ENCODE measurements at places on chromosomes 2 and 18.

- peak; percentile 16 for DNase-seq
These were observed 271.3 kb downstream of the KCNS3 start for GRCh38 chr2:18149660-18150246.

DNA sequence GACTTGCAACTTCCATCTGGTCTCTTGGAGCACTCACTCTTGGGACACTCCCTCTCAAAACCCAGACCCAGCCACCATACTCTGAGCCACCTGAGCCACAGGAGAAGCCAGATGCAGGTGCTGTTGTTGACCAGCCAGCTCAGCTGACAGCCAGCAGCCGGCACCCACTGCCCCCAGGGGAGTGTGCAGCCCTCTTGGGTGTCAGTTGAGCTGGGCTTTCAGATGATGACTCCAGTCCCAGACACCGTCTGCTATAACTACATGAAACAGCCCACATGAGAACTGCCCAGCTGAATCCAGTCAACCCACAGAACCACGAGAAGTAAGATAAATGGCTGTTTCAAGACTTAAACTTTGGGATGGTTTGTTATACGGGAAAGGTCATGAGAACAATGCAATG is 10.7 kb upstream of the IGFBP2 start:
- DNase-seq = no peak

DNA sequence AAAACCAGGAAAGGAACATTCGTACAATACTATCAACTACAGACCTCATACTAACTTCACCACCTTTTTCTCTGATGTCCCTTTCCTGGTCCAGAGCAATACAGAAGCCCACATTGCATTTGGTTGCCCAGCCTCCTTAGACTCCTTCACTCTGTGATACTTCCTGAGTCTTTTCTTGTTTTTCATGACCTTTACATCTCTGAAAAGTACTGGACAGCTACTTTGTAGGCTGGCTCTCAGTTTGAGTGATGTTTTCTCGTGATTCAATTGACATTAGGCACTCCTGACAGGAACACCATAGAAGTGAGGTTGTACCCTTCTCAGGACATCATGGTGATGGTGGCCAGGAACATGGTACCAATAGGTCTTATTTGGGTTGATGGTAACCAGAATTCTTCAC is 185.9 kb upstream of the SLC39A10 start:
- DNase-seq = no peak

GRCh38 chr18:24762511-24762910 is 302.1 kb downstream of the HRH4 start:
- DNase-seq = no peak

DNA sequence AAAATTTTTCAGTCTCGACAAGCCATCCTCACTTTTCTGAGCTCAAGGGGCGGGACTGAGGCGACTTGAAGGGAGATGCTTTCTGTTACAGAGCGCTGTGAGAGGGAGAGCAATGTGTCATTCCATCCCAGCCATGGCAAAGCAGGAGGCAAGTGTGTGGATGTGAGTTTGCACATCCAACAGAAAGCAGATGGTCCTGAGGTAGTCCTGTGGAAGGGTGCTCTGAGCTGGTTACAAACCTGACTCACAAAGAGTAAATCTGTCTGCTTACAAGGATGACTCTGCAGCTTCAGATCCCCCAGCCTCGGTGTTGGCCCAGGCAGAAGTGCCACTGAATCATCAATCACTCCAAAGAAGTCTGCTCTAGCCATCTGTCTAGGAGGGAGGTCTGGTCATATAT is 482.0 kb upstream of the DCC start:
- DNase-seq = no peak

- DNase-seq = no peak
These were observed 37.8 kb downstream of the PSTPIP2 start for GRCh38 chr18:46034230-46034629.

DNA sequence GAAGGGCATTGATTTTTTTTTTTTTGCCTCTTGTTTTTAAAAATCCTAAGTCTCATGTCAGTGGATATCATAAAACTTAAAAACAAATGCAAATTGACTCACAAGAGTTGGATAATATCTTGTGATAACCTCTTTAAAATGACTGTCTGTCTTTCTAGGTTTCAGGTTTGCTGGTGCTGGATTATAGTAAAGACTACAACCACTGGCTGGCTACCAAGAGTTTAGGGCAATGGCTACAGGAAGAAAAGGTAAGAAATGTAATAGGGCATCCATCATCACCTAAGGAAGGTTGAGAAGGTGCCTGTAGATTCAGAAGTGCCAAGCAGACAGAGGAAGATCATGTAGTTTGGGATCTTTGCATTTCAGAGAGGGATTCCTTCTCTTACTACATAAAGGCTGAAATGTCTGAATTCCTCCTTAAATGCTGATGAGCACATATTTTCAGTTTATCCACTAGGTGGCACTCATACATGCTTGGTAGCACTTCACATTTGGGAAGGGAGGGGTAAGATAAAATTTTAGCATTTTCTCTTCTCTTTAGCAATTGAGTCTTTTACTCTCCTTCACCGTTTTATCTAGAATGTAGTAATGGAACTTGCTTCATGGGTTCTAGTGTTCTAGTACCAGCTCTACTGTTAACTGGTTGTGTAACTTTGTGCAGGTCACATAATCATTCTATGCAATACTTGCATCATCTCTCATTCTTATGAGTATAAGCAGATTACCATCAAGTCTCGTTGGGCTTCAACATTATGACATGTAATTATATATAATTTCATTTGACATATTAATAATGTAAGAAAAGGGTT is 21.1 kb downstream of the CPS1 start:
- peak; percentile 9 for DNase-seq

- no peak for DNase-seq
These were observed 35.1 kb downstream of the KCNJ13 start for GRCh38 chr2:232741294-232741693.

GRCh38 chr18:40642692-40643229 is 1312.3 kb upstream of the PIK3C3 start:
- no peak for DNase-seq

GRCh38 chr18:73653827-73654226 is 493.8 kb downstream of the FBXO15 start:
- DNase-seq = no peak

DNA sequence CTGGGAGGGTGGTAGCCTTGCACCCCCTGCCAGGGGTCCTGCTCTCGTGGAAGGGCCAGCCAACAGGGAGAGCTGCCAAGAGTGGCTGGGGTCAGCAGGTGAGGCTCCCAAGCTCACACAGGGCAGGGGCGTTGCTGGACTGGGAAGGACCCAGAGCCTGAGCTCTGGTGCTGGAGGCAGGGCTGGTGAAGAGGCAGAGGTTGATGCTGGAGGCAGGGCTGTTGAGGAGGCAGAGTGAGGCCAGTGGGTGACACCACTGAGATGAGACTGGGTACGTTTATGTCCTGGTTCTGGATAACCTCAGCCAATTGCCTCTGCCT is 7.0 kb downstream of the ADRA2B start:
- no peak for DNase-seq

DNA sequence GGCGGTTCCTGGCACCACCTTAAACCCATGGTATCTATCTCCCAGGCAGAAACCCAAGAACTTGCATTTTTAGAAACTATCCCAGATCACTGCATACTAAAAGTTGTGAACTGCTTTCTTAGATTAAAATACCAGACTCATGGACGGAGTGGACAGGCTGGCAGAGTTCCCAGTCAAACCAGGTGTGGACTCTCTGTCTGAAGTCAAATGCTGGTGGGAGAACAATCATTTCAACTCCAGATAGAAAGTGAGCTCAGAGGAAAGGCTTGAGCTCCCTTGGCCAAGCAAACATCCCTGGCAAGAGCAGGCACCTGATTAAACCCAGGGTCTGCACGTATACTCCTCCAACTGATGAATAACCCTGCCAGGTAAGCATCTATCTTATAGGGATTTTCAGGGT is 19.5 kb downstream of the NXPH2 start:
- DNase-seq = no peak

DNA sequence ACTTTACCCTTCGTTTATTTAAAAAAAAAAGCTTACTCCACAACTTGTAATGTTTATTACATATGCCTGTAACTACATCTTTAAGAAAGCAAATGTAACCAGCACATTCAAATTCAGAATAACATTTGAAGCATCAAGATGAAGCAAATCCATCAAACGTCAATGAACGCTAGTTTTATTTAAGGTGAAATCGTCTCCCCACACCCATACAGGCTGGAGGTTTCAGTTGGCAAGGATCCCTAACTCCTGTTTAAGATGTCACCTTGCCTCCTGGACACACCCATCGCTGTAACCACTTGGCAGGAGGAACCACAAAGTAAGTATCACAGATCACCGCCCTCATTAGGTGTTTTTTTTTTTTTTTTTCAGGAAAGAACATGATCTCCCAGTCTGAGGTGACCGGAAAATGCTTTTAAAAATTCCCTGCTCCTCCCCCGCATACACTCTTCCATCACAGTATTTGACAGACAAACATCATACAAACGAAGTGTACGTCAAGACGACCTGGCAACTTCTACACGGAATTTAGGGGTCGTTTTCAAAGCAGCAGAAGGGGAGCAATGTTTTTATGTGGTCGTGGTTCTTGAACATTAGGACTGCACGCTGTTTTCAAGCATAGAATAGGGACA is 19.7 kb upstream of the STPG4 start:
- no peak for DNase-seq

DNA sequence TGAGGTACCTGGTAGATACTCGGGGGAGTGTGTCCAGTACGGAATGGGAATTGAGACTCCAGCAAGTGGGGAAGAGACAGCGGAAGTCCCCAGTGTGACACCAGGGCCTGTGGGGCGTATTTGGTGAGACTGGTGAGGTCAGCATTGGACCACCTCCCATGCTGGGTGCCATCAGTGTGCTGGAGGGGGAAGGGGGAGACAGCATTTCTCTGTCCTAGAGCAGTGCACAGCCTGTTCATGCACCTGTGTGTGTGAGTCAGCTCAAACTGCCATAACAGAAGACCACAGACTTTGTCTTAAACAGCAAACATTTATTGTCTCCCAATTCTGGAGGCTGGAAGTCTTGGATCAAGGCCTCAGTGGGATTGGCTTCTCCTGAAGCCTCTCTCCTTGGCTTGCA is 301.8 kb downstream of the GBX2 start:
- DNase-seq = no peak

- peak; percentile 73 for DNase-seq
These were observed 2.7 kb upstream of the PID1 start for GRCh38 chr2:229273723-229274338.

- no peak for DNase-seq
These were observed at the start of gene KCNIP3 for GRCh38 chr2:95296880-95297487. TSS of gene KCNIP3 (plus strand) at chr2:95297347. CDS start at chr2:95297439, 92 bp downstream.

GRCh38 chr2:229838729-229839128 is 83.1 kb downstream of the TRIP12 start:
- no peak for DNase-seq

DNA sequence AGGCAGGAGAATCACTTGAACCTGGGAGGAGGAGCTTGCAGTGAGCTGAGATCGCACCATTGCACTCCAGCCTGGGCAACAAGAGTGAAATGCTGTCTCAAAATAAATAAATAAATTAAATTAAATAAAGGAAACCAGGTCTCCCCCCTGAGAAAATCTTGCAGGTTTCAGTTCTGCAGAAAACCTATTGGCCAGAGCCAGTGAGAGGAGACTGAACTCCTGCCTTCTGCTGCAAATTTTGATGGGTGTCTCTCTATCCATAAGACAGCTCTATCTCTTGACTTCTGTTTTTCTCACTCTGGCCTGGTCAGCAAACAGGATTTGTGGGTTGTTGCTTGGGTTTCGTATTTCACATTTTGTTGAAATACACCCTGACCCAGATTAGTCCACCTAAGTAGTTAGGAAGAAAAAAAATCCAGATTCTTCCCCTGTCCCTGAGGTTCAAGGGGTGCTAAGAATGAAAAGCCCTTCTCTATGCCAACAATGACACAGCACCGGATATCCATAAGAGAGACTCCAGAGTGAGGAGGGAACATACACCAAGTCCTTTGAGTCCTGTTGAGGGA is 86.7 kb upstream of the MAP4K4 start:
- no peak for DNase-seq

DNA sequence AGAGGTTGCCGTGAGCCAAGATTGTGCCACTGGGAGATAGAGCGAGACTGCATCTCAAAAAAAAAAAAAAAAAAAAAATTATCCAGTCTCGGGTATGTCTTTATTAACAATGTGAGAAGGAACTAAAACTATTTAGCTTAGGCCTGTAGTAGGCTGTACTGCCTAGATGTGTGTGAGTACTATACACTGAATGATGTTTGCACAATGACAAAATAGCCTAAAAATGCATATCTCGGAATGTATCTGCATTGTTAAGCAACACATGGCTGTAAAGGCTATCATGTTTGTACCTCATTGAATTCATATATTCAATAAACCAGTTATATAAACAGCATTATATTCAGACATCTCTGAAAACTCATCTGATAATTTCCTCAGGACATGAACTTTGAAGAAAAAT is 191.2 kb upstream of the SESTD1 start:
- no peak for DNase-seq

DNA sequence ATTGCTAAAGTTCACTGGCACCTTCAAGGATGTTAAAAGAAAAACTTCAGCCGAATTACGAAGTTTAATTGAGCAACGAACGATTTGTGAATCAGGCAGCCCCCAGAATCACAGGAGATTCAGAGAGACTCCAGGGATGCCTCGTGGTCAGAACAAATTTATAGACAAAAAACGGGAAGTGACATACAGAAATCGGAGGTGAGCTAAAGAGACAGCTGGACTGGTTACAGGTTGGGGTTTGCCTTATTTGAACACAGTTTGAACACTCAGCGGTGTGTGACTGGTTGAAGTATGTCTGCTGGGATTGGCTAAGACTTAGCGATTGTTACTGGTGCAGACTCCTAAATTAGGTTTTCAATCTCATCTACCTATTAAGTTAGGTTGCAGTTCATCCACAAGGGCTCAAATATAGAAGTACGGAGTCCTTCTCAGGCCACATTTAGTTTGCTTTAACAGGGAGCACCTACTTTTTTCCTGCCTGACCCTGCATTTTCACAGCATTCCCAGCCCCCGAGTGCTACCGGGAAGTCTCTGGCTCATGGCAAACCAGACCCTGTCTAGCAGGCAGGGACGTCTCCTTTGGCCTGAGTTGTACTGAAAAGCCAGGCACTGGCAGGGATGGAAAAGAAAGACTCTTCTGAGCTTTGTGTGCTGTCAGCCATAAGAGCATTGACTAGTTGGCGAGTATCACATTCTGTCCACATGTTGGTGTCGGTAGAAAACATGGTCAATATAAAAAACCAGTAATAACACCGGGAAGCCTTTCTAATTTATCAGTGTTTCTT is 41.1 kb downstream of the CDCA7 start:
- no peak for DNase-seq

- DNase-seq = no peak
These were observed 154.8 kb upstream of the TFPI start for GRCh38 chr2:187709065-187709464.

DNA sequence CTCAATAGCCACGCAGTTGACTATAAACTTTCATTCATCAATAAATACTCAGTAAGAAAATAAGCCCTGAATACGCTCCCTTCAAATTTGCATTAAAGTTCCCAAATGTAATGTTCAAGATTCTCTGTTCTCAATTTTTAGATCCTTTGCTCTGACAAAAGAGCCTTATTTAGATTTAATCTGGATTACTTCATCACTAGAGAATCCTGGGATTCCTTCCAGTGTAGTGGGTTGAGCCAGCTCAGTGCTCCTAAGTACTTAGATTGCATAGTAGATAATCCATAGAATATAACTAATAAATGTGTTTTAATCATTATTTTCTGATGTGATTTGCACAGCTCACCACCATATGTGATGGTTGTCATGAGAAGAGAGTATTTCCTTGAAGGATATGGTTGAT is 1286.2 kb downstream of the SUCLG1 start:
- peak; percentile 9 for DNase-seq

- no peak for DNase-seq
These were observed 13.9 kb downstream of the ANTXR1 start for GRCh38 chr2:69026691-69027459.

- DNase-seq = no peak
These were observed 14.0 kb downstream of the OSBPL6 start for GRCh38 chr2:178208336-178208735.

- DNase-seq = no peak
These were observed 156.3 kb upstream of the CCDC68 start for GRCh38 chr18:55115606-55116005.

Measured in hepatic stellate cell (primary cell).